ENCODE measurements at places on chromosomes 2 and 18.

DNA sequence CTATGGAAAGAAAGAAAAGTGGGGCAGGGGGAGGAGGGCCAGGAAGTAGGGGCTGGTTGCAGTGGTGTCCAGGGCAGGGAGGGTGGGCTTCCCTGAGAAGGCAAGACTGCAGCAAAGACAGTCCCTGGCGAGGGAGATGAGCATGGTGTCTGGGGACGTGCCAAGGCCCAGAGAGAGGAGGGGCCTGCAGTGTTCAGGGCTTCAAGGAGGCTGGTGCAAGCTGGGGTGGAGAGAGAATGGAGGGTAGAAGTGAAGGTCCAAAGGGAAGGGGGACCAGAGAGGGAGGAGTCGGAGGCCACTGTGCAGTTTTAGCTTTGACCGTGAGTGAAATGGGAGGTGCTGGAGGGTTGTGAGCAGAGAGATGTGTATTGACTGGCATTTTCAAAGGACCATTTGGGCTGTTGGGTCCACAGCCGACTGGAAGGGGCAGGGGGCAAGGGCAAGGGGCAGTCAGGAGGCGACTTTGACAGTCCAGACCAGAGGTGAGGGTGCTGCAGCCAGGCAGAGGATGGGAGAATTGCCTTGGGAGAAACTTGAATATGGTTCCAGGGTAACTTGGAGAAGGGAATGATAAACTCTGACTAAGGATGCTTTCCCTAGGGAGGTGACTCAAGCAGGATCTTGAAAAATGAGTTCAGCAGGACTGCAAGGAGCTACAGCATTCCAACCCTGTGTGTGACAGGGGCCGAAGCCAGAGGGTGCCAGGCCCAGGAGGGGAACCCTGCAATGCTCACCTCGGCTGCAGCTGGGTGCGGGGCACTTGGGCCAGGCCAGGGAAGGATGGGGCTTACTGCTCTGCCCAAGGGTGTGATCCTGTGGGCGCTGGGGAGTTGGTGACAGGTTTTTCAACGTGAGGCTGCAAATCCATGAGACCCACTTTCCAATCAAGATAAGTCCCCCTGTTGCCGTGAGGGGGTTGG is 177.1 kb upstream of the HAAO start:
- peak; percentile 85 for DNase-seq

GRCh38 chr2:210727549-210727948 is 171.2 kb downstream of the CPS1 start:
- no peak for DNase-seq

GRCh38 chr2:47203995-47204394 is 48.9 kb upstream of the STPG4 start:
- DNase-seq: no peak

GRCh38 chr2:108945969-108946368 is 43.1 kb downstream of the EDAR start:
- no peak for DNase-seq

GRCh38 chr18:46950064-46950656 is 32.8 kb downstream of the KATNAL2 start:
- DNase-seq: no peak

DNA sequence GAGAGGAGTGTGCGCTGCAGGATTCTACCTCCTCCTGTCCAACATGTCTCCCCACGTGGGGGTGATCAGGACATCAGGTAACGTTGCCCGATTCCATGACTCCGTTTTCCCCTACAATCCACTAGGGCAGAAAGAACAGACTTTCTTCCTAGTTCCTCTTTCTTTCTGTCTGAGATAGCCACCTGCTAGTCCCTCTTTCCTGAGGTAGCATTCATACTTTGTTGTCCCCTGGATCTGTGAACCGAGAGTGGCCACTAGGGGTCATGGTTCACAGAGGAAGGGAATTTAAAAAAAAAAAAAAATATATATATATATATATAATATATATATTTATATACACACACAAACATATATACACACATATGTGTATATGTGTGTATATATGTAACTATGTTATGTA is 210.0 kb upstream of the ZNF521 start:
- no peak for DNase-seq

DNA sequence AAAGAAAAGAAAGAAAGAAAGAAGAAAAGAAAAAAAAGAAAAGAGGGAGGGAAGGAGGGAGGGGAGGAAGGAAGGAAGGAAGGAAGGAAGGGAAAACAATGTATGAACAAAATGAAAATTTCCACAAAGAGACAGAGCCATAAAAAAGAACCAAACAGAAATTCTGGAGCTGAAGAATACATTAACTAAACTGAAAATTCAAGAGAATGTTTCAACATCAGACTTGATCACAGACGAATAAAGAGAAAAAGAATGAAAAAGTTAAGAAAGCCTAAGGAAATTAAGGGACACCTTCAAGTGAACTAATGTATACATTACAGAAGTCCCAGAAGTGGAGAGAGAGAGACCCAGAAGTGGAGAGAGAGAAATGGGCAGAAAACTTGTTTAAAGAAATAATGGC is 60.9 kb upstream of the RAB6C start:
- no peak for DNase-seq

DNA sequence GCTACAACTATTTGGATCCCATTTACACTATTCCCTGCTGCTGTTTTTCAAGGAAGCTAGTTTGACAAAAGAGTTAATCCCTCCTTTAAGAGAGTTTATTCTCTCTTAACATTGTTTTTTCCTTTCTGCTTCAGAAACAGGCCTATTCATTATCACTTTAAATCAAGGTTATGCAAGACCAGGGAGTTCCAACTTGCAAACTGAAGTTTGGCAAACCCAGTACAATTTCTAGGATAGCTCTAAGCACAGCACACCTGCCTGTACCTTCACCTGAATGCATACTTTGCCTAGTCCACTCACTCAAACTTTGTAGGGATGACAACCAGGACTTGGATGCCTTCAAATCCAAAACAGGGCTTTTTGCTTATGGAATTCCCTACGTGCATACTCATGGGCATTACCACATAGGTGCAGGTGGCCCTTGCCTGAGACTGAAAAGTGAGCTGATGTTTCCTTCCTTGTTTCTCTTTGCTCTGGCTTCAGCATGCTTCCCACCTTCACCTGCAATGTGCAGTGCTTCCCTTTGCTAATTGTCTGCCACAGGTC is 193.8 kb upstream of the MMADHC start:
- DNase-seq: no peak

DNA sequence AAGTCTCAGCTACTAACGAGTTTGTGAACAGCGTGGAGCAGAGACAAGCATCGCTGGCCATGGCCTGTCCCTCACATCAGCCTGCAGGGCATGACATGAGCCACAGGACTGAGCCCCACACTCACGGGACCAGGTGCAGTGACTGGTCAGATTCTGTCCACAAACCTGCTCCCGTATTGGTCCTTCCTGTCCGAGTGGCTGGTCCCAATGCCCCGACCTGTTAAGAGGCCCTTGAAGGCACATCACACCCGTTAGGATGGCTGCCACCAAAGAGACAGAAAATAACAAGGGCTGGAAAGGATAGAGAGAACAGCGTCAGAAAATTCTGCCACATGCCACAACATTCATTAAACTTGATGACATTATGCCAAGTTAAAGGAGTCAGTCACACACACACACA is 403.2 kb upstream of the MYT1L start:
- no peak for DNase-seq

All from ascending aorta (tissue), 2 donors.